Progenitor cell of endocrine pancreas (in vitro differentiated cells): ENCODE measurements at places on chromosomes 2 and 18.
A peak's percentile ranks its signal among the peaks of the same experiment; 100 is the strongest.

DNA sequence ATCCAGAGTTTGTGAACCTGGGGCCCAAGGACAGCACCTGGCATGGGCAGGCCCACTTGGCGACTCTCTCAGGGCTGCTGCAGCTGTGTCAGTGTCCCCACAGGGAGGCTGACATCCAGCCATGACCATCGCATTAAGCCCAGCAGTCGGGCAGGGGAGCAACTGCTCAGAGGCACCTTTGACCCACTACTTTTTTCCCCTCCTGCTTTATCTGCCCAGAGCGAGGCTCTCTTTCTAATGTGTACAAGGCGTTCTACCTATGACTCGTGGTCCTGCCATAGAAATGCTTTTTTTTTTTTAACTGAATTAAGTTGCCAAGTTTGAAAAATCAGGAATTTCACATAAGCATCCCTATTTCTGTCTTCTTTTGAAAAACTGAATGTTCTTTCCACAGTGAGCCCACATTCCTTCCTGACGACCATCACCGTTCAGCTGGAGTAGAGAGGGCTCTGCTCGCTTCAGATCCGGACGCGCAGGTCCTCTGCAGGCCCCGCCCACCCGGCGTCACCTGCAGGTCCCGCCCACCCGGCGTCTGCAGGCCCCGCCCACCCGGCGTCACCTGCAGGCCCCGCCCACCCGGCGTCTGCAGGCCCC lies 403 bp upstream of the CLUL1 start:
- H3K4me3 ChIP-seq, result peak overlapping the region; percentile 72
- peak; percentile 72 for DNase-seq
- peaks cover 3% of the 10 kb centered on the region for H3K27me3 ChIP-seq
- no peaks in the 10 kb centered on the region for H3K36me3 ChIP-seq
- H3K27ac ChIP-seq, result peak overlapping the region; percentile 92

DNA sequence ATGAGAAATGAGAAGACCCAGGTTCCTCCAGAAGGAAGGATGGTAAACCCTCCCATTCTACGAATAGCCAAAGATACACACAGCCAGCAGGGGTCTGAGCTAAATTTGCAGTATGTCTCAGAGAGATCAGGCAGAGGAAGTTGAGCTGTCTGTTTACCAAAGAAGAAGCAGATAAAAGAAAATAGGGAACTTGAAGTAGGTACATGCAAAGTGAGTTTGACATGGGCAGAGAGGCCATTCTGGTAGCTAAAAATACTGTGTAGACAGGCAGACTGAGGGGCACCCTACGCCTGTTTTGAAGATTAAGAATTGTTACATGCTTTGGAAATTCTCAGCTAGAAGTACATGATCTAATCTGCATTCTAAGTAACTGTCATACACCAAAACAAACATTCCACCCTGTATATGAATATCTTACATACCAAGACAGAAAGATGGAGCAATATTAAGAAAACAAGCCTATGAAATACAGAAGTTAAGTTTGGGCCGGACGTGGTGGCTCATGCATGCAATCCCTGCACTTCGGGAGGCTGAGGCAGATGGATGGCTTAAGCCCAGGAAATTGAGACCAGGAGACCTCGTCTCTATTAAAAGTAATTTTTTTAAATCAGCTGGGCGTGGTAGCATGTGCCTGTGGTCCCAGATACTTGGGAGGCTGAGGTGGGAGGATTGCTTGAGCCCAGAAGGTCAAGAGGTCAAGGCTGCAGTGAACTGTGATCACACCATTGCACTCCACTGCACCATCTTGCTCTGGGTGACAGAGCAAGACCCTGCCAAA lies 157.9 kb downstream of the ANKRD44 start:
- DNase-seq, result no peak
- no peaks in the 10 kb centered on the region for H3K36me3 ChIP-seq
- no peaks in the 10 kb centered on the region for H3K4me1 ChIP-seq

DNA sequence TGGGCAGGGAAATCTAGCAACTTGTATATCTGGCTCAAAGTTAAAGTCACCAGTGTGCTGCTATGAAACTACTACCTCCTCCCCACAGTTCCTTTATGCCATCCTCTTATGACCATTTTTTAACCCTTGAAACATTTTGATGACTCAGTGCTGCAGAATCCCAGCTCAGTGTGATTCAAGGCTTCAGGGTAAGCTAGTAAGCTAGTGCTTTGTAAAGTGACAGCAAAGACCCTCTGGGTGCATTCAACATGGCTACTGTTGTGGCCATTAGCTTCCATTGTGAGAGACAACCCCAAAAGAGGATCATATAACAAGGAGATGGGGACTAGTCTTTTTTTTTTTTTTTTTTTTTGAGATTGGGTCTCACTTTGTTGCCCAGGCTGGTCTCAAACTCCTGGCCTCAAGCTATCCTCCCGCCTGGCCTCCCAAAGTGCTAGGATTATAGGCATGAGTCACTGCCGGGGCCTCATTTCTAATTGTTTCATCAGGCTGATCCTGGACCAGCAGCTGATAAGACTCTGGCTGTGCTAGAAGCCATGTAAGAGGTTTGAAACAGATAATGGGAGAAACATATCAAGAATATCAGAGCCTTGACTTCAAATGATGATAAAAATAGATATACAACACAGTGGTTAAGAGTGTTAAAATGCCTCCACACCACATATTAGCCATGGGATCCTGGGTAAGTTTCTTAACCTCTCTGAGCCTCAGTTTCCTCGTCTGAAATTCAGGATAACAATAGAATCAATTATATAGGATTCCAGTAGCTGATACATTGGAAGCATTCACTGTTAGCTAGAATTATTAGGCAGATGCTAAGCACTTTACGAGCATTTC lies 65.7 kb upstream of the RTN4 start:
- H3K36me3 ChIP-seq, result no peaks in the 10 kb centered on the region
- no peak overlapping the region for H3K27ac ChIP-seq
- no peak for DNase-seq
- H3K4me1 ChIP-seq, result peaks cover 14% of the 10 kb centered on the region
- H3K4me3 ChIP-seq, result no peak overlapping the region
- peaks cover 7% of the 10 kb centered on the region for H3K27me3 ChIP-seq

- peaks cover under 1% of the 10 kb centered on the region for H3K27me3 ChIP-seq
- no peak for DNase-seq
- H3K4me1 ChIP-seq, result peaks cover 10% of the 10 kb centered on the region
- H3K4me3 ChIP-seq, result no peak overlapping the region
- no peak overlapping the region for H3K27ac ChIP-seq
Measured at GRCh38 chr18:56257205-56257604, 381.2 kb downstream of the TXNL1 start.

DNA sequence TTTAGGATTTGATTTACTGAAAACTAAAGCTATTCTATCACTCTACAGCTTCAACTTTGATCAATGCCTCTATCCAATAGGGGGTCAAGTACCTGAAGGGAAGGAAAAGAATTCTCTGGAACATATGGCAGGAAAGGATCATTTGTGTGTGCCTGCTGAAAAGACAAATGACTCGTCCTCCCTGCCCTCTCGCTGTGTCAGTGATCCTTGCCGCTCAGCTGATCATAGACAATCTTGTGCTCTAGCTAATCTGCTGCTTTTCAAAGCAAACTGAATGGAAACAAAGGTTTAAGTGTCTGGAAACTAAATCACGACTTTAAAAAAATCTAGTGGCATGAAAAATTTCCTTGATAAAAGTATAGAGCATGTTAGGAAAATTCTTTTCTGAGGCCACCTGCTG lies 75.6 kb upstream of the CPO start:
- H3K4me1 ChIP-seq, result no peaks in the 10 kb centered on the region
- no peaks in the 10 kb centered on the region for H3K27me3 ChIP-seq
- H3K36me3 ChIP-seq, result no peaks in the 10 kb centered on the region
- DNase-seq, result no peak

- no peak for DNase-seq
- peaks cover 12% of the 10 kb centered on the region for H3K4me1 ChIP-seq
- peak overlapping the region; percentile 89 for H3K27ac ChIP-seq
- peaks cover 2% of the 10 kb centered on the region for H3K36me3 ChIP-seq
- H3K27me3 ChIP-seq, result no peaks in the 10 kb centered on the region
- H3K4me3 ChIP-seq, result no peak overlapping the region
Measured at GRCh38 chr2:43068041-43068533, 158.3 kb downstream of the ZFP36L2 start.

DNA sequence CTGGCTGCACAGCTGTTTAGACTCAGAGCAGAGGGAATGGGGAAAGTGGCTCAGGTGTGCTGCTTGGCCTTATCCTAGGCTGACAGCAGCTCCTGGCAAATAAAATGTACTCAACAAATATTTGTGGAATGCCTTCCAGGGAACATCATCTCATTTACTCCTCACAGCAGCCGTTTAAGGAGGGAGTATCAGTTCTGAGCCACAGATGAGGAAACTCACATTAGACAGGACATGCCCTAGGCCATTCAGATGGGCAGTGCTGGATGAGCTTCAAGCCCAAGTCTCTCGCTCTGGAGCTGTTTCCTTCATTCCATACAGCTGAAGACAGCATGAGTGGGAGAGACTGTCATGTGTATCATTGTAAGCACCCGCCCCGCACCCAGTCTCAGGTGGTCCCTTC lies 129.6 kb upstream of the CNGA3 start:
- peaks cover 3% of the 10 kb centered on the region for H3K27me3 ChIP-seq
- no peak overlapping the region for H3K27ac ChIP-seq
- no peak for DNase-seq
- H3K4me1 ChIP-seq, result peaks cover 3% of the 10 kb centered on the region
- H3K4me3 ChIP-seq, result no peak overlapping the region
- no peaks in the 10 kb centered on the region for H3K36me3 ChIP-seq

GRCh38 chr2:121412349-121412748 lies 118.3 kb upstream of the RNU4ATAC start:
- peaks cover 10% of the 10 kb centered on the region for H3K36me3 ChIP-seq
- no peak overlapping the region for H3K27ac ChIP-seq
- H3K4me1 ChIP-seq, result peaks cover 5% of the 10 kb centered on the region
- H3K4me3 ChIP-seq, result no peak overlapping the region
- DNase-seq, result no peak

DNA sequence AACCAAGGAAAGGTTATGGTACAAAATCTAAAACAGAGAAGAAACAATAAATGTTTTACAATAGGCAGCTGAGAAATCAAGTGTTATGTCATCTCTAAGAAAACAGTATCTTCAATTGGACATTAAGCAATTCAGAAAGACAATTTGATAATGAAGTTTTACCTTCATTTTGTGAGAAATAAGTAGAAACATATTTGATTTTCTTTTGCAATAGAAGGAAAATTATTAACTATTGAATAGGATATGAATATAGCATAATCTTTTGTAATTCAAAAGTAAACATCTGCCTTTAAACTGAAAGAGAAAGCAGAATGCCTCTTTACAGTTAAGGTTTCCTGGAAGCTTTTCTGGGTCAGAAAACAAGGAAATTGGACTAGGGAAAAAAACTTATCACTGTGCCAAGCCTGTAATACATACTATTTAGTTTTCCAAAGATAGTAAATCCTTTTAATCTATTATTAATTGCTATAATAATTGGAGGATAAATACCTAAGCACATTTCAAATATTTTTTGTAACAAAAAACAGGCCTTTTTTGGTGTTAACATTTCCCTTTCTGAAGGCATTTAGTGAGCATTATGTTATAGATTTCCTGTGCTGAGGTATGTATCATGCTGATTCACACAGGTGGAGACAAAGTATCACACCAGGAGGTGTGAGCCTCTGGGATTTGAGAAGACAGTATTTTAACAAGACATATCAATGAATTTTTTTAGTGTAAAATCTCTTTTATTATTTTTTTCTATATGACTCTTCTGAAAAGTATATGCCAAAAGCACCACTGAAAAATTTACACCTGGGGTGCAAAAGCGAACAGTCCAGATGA lies 947.0 kb upstream of the CDH2 start:
- no peaks in the 10 kb centered on the region for H3K36me3 ChIP-seq
- H3K27ac ChIP-seq, result no peak overlapping the region
- no peaks in the 10 kb centered on the region for H3K4me1 ChIP-seq
- no peak for DNase-seq
- no peak overlapping the region for H3K4me3 ChIP-seq

DNA sequence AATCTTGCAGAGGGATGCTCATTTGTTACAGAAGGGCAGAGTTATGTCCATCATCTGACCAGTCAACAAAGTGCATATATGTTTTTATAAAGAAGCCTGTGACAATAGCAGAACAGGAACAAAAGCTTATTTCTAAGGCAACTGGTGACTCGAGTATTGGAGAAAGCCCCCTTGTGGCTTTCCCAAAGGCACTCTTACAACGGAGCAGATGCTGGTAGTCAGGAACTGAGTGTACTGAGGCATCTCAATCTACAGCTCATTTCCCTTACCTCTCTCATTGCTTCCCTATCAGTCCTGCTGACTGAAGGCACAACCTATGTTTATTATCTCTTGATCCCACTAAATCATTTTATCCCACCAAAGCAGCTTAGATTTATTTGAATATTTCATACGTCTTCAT lies 557.1 kb upstream of the CHAC2 start:
- DNase-seq, result no peak
- no peaks in the 10 kb centered on the region for H3K27me3 ChIP-seq
- no peak overlapping the region for H3K4me3 ChIP-seq
- no peak overlapping the region for H3K27ac ChIP-seq

- no peak for DNase-seq
- no peak overlapping the region for H3K27ac ChIP-seq
- no peak overlapping the region for H3K4me3 ChIP-seq
- no peaks in the 10 kb centered on the region for H3K27me3 ChIP-seq
Measured at GRCh38 chr2:7753777-7754176, 836.6 kb downstream of the RNF144A start.

GRCh38 chr2:196128749-196129148 lies 42.6 kb downstream of the STK17B start:
- peaks cover 4% of the 10 kb centered on the region for H3K4me1 ChIP-seq
- no peak overlapping the region for H3K4me3 ChIP-seq
- H3K27me3 ChIP-seq, result no peaks in the 10 kb centered on the region

- no peak overlapping the region for H3K27ac ChIP-seq
- no peaks in the 10 kb centered on the region for H3K27me3 ChIP-seq
- no peak overlapping the region for H3K4me3 ChIP-seq
- peaks cover 2% of the 10 kb centered on the region for H3K36me3 ChIP-seq
Measured at GRCh38 chr2:234643407-234643806, 146.5 kb upstream of the ARL4C start.

GRCh38 chr18:55346961-55347740 lies 240.8 kb downstream of the TCF4 start:
- H3K4me3 ChIP-seq, result no peak overlapping the region
- no peak for DNase-seq
- peaks cover 5% of the 10 kb centered on the region for H3K27me3 ChIP-seq
- peaks cover 1% of the 10 kb centered on the region for H3K36me3 ChIP-seq
- no peak overlapping the region for H3K27ac ChIP-seq
- peaks cover 21% of the 10 kb centered on the region for H3K4me1 ChIP-seq

DNA sequence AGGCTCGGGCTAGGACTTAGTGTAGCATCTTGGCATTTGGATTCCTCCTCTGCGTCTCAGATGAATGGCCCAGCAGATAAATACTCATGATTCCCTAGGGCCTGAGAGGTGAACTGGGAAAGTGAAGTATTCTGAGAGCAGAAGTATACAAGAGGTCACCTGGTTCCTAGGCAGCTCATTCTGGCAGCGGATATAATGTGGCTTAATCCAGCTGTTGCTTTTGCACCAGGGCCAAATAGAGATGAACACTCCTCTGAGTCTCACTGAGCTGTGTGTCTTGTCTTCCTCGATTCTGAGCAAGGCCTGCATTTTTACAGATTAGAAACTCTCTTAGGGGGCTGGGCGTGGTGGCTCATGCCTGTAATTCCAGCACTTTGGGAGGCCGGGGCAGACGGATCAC lies 196.1 kb downstream of the SLC4A3 start:
- H3K27me3 ChIP-seq, result peaks cover 2% of the 10 kb centered on the region
- H3K27ac ChIP-seq, result no peak overlapping the region
- H3K36me3 ChIP-seq, result peaks cover 2% of the 10 kb centered on the region
- no peak for DNase-seq
- H3K4me1 ChIP-seq, result no peaks in the 10 kb centered on the region
- H3K4me3 ChIP-seq, result no peak overlapping the region
